ENCODE measurements at places on chromosomes 7 and 10.

GRCh38 chr10:71063401-71063800 lies 149.0 kb upstream of the UNC5B start:
- no peak for DNase-seq

DNA sequence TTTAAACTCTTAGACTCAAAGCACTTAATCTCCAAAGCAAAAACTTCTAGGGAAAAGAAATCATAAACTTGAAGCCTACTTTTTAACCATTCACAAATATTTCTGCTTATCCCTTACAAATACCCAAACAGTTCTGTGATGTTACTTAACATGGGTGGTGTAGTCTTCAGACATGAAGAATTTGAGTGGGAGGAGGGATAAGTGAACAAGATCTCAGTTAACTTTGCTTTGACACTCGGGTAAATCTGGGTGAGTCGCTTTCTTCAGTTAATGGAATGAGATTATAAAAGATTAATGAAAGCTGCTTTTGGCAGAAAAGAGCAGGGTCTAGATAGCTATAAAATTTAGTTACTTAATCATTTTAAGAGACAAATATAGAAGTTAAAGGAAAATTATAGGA lies 47.5 kb downstream of the RNF133 start:
- no peak for DNase-seq

GRCh38 chr7:30924624-30925023 lies 13.0 kb downstream of the AQP1 start:
- no peak for DNase-seq

GRCh38 chr10:3469639-3470020 lies 297.0 kb upstream of the PITRM1 start:
- DNase-seq = no peak

DNA sequence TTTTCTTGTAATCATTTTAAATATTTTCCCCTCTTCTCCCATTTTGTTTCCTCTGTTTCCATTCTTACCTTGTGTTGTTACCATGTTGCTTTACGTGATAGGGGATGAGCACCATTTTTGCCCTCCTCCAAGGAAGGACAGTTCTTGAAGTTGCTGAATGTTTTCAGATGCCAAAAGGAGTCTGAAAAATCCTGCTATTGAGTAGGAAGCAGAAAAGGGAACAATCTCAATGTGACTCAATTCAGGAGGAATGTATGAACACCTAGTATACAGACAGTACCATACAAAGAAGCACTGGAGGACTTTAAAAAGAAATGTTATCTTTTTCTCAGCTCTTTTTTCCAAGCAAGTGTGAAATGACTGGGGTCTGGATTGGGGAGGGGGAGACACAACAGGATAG lies 5.1 kb upstream of the NAMPT start:
- no peak for DNase-seq

DNA sequence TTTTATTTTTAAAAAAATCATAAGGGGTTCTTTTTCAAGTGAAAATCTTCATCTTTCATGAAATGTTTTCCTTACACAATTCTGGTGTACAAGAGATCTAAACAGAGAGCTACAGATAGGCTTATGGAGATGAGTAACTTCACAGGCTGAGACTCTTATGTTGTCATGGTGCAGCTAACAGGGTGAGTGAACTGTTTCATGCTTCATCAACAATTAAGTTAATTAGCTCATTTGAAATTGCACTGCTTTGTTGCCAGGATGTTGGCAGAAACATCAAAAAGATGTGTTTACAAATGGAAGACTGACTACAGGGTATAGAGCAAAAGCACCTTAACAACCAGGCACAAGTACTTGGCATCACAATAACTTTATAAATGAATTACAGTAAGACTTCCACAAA lies 230.8 kb downstream of the FOXP2 start:
- DNase-seq = no peak

DNA sequence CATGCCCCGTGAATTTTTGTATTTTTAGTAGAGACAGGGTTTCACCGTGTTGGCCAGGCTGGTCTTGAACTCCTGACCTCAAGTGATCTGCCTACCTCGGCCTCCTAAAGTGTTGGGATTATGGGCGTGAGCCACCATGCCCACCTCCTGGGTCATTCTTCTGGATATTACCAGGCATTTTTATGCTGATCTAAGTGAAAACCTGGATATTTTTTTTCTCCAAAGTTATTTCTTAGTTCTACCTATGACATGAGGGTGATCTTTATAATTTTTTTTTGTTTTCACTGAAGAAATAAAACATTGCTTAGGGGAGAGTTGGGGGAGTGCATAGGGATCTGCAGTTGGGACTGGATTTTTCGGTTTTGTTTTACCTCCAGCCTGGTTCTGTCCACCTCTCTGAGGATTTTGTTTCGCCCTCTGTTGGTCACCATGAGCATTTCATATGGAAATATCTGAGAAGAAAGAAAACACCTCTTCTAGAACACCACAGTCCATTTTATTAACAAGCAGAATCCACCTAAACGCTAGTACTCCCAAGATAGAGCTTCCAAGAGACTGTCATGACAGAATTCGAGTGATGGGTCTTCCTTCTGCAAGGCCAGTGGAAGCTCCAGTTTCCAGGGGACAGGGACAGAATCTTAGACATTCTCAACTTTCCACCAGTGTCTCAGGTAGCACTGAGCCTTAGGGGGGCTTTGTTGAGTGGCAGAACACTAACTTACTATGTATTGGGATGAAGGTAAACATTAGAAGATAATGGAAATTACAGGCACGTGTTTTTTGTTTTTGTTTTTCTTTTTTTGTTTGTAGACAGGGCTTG lies 33.4 kb upstream of the AFAP1L2 start:
- no peak for DNase-seq

Measured in GDM1 (cell line).